ENCODE measurements at places on chromosomes 1 and 21.

DNA sequence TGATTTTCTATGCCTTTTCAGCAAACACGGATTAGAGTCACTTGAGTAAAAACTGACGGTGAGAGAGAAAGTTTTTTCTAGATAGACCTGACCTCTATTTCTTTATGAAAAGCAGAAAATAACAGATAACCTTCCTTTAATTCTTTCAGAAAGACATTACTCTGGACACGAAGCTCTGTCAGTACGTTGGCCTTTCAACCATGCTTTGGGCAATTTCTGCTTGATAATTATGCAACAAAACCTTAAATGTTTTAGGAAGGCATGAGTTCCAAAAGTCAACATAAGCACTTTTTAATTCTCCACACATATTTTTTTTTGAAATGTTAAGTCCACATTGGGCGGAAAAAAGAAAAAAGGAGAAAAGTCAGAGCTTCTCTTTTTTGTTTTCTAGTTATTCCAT lies 137.8 kb downstream of the AKT3 start:
- peak; percentile 55 for DNase-seq

- no peak for DNase-seq
Measured at GRCh38 chr1:225855503-225856300, 26.5 kb downstream of the TMEM63A start.

DNA sequence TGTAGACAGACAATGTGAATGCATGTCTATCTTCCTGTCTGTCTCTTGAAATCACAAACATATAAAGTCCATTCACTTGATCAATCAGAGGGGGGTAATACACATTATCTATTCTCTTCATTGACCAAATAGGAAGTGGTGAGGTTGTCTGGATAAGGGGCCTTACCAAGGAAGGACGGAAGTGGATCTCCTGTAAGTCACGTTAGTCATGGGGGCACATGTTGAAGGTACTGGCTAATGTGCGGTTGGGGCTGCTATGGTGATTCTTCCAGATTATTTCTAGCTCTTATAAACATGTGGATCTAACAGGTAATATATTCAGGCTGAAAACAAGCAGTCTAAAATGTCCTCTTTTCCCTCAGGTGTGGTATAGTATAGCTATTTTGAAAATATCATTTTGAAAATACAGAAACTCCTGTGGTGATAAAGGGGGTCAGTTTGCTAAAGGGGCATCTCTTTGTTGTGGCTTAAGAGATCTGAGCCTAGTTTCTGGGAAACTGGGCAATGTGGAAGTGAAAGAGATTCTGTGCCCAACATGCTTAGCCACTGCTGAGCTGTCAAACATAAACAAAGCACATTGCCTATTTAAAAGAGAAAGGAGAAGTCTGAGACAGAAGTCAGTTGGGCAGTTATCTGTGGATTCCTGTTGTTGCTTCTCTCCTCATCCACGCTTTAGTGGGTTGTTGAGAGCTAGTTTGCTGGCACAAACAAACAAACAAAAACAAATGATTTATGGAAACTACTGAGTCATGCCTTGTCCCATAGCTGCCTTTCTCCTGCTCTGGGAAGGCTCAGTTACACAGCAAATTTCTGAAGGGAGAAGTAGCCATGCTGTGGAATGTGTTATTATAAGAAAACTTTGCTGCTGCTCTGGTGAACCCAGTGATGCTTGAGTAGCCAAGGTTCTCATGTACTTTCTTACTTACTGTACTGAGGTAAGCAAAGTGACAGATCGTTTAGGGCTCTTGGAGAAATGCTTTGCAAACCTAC lies 166.9 kb downstream of the HLX start:
- no peak for DNase-seq

GRCh38 chr1:160204526-160205241 lies 500 bp upstream of the PEA15 start:
- peak; percentile 50 for DNase-seq

DNA sequence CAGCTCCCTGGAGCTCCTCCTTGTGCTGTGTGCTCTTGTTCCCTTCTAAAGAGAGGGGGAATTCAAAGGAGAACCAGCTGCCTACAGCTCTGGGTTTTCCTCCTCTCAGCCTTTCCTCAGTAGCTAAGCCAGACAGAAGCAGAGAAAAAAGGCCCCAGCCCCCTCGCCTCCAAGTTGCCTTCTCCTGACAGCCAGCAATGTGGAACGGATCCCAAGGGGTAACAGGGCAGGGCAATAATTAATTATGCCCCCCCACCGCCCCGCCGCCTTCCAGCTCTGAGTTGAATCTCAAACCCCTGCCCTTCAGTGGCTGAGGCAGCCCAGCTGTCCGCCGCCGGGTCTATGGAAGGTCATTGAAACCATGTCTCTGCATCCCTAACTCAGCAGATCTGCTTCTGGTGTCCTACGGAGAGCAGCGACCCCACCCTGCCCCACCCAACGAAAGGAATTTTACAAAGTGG lies 69.0 kb upstream of the GOLT1A start:
- DNase-seq: no peak

DNA sequence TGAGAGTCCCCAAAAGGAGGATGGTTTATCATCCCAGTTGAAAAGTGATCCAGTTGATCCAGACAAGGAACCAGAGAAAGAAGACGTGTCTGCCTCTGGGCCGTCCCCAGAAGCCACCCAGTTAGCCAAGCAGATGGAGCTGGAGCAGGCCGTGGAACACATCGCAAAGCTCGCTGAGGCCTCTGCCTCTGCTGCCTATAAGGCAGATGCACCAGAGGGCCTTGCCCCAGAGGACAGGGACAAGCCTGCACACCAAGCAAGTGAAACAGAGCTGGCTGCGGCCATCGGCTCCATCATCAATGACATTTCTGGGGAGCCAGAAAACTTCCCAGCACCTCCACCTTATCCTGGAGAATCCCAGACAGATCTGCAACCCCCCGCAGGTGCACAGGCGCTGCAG lies 43.3 kb downstream of the ZBTB17 start:
- no peak for DNase-seq

GRCh38 chr1:52836035-52836434 lies 6.5 kb upstream of the ZYG11A start:
- DNase-seq: no peak

DNA sequence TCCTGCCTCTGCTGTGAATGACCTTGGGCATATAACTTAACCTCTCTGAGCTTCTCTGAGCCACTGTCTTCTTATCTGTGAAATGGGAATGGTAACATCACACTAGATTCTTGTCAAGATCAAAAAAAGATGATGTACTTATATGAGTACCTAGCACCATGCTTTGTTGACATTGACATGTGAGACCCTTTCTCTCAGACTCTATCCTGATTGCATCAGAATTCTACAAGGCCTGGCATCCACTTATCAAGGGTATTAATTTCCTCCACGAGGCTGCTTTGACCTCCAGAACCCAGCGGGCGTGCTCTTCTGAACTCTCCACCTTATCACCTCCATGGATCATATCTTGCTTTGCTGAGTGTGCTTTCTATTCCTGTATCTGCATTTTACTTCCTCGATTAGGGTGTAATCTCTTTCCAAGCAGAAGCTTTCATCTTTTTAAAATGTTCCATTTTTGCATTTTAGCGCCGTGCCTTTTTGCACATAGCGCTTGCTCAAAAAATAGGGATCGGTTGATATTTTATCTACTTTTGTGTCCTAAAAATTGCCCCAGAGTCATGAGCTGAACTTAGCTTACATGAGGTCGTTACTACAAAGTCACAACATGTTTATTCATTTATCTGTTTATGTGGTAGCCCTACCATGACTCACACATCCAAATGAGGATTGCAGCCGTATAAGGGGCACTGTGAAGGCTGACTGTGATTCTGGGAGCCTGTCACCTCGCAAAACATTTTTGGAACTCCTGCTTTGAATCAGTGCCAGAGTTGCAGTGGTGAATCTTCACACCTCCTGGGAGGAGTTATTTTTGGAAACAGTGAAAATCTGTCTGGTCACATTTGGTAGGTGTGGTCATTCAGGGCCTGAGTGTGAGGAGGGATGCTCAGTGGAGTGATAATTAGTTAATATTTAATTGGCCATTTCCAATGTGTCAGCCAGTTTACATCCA lies 63.2 kb downstream of the IER5 start:
- peak; percentile 26 for DNase-seq

DNA sequence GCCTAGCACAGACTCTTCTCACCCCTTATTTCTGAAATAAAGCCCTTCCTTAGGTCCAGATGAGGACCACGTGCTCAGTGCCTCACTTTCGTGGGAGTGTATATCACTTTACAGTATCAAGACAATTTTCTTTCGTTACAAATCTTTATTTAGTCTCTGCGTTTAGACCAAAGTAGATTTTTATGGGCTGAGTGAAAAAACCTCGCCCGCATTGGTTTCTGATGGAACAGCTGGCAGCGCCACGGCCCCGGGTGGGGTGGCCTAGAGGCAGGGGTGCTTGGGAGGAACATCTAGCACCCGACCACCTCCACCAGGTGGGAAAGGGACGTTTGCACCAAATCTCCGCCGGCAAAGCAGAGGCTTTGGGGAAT lies 7.6 kb downstream of the SIM2 start:
- DNase-seq: no peak

- DNase-seq: no peak
Measured at GRCh38 chr1:68558321-68559026, 61.6 kb upstream of the DEPDC1 start.

- DNase-seq: no peak
Measured at GRCh38 chr1:226618380-226618779, 69.8 kb downstream of the STUM start.

DNA sequence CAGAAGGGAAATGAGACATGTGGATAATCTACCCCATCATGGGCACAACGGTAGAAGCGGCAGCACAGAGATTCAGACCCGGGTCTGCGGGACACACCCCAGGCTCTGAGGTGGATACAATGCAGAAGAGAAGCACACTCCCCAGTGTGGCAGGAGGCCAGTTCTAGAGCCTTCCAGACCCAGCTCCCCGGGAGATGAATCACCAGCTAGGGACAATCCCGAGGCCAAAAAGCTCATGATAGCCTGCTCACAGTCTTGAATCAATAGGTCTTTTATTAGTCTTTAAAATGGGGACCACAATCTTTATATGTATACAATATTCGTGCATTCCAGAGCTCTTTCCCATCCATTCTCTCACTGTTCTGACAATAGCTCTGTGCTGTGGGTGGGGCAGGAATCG lies 57.3 kb upstream of the DIRAS3 start:
- DNase-seq: no peak

DNA sequence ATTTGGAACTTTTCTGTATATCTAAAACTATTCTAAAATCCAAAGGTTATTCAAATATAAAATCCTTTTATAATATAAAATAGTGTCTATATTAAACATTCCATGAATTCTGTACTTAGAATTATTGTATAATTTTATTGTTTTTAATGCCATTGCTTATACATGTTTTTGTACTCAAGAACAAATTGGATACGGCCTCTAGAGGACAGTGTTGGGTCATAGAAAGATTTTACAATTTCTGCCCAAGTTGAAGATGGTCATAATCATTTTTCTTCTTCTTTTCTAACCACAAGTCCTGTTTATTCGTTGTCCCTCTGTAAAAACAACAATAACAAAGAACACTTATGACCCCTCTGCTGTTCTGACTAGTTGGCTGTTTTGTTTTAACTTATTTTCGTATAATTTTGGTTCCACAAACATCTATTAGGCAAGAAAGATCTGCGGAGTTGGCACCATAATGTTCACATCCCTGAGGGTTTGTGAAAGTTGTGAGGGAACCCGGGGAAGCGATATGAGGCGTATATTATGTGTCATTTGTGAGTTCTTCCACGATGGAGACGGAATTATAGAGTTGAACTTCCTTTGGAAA lies 75.7 kb upstream of the KIF26B start:
- peak; percentile 56 for DNase-seq

- DNase-seq: no peak
Measured at GRCh38 chr1:41507110-41507720, 22.7 kb upstream of the EDN2 start.

GRCh38 chr1:233024199-233024598 lies 73.8 kb downstream of the NTPCR start:
- no peak for DNase-seq

DNA sequence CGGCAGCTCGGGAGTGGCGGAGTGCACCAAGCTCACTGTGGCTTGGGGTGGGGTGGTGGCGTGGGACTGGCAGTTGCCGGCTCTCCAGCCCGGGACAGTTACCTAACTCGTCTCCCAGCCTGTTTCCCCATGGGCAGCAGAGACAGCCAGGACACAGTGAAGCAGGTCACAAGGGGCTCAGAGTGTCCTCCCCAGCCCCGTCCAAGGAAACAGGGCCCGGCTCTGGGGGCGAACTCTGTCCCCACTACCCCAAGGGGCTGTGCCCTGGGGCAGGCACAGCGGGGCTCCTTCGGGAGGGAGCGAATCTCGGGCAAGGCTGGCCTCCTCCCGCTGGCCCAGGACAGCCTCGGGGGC lies 759 bp downstream of the GPR157 start:
- DNase-seq: no peak

DNA sequence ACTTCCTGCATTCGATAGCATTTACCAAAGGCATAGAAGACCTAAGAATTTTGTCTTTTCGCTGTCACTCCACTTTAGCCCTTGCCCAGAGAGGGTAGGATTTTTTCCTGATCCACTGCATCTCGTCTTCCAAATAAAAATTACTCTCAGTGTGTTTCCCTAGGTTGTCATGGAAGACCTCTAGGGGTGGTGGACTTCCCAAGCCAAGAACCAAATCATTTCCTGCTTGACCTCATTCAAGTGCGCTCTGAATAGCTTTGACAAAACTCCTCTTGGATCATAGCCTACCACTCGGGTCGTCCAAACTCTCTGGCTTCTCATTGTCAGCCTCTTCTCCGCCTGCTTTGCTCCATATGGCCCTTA lies 431 bp upstream of the C1orf52 start:
- DNase-seq: no peak

DNA sequence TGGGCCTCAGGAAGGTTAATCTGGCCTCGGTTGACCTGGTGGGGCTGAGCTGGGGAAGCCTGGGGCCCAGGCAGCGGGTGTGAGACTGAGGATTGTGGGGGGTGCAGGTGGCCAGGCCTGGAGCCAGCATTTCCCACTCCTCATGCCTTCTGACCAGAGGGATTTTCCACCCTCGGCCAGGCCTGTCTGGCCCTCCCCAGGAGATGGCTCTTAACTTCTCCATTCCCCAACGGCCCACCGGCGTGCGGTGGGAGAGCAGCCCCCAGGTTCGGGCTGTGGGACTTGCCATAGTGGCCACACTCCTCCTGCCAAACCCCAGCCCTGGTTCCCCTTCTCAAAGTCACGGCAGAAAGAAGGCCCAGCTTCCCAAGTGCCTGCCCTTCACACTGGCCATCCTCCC lies 126.5 kb upstream of the RUNX3 start:
- no peak for DNase-seq

- no peak for DNase-seq
Measured at GRCh38 chr1:30405631-30406212, 317.7 kb downstream of the MATN1 start.

DNA sequence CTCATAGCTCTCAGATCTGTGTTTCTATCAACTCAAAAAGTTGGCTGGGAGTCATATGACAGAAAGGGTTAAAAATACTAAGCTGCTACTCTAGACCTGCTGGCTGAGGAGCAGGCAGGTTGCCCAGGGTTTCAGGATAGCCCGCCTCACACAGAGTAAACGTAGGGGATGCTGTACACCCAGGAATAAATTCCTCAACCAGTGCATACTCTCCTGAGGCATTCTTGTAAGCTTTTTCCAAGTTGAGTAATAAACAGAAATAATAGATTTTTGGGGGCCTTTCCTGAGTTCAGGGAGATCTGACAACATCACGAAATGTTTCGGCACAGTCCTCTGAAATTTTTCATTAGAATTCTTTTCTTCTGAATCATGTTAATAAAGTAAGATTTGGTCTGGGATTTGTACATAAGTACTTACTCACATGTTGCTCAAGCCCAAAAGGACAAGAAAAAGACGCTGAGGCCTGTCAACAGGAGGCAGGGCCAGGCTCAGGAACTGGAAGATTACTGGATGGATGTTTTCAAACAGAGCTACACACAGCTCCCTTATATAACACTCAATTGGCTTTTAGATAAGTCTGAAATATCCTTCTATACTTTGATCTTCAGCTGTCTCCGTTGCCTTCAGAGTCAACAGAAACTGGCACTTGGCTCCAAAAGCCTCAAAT lies 41.0 kb downstream of the TGFBR3 start:
- no peak for DNase-seq

Measured in NCI-H69 (cell line).